ENCODE measurements at places on chromosomes 3 and 15.
A peak's percentile ranks its signal among the peaks of the same experiment; 100 is the strongest.

- DNase-seq = no peak
Measured at GRCh38 chr3:171950373-171950772, 89.0 kb upstream of the FNDC3B start.

- DNase-seq = peak; percentile 58
Measured at GRCh38 chr3:196868297-196868661, 559 bp downstream of the SENP5 start.

DNA sequence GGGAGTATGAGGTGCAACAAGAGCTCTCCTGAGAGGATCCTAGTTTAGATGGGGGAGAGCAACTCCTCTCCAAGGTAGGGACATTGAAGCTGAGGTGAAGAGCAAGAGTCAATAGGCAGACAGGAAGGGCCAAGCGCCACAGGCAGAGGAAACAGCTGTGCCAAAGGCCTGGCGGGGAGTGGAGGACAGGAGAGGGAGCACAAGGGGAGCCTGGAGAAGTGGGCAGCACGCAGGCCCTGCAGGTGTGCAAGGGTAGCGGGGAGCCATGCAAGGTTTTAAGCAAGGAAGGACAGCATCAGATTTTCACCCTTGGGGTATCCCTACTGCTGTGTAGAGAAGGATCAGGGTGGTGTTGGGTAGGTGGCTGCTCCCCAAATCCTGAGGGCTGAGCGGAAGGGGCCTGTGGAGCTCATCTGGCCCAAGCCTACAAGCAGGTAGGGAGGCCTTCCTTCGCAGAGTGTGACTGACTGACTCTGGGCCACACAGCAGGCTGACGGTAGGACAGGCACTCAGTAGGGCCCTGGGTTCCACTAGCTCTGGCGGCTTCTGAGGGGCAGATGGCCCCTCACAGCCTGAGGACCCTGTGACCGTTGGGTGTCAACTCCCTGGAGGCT, 13.3 kb downstream of the CHST13 start:
- DNase-seq = no peak

DNA sequence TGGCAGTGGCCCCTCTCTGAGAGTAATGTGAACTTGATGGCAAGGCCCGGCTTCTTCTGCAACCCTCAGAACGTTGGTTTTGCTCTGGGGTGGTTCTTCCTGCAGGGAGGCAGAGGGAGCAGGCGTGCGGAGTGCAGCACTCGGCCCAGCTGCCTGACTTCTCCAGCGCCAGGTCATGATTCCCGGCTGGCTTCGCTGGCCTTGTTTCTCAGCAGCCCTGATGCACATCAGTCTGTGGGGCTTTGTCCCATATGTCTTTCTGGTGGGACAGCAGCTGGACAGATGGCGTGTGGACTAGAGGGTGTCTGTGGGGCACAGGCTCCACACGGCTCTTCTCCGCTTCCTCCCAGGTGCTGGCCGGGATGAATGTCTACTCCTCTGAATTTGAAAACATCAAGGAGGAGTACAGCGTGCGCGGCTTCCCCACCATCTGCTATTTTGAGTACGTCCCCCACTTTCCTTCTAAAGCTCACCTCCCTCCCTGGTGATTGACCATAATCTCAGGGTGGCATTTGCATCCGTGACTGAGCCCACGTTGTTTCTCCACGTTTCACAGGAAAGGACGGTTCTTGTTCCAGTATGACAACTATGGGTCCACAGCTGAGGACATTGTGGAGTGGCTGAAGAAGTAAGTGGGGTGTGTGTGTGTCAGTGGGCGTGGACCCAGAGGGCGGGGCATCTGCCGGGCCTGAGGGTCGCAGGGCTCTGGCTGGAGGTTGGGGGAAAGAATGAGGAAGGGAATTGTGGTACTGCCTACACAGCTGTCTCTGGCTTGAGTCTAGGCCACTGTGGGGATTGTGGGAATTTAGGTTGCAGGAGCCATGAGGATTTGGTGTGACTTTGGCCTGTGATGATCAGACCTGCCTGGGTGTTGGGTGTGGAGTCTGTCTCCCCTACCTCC, 57.1 kb downstream of the PDIA5 start:
- no peak for DNase-seq

DNA sequence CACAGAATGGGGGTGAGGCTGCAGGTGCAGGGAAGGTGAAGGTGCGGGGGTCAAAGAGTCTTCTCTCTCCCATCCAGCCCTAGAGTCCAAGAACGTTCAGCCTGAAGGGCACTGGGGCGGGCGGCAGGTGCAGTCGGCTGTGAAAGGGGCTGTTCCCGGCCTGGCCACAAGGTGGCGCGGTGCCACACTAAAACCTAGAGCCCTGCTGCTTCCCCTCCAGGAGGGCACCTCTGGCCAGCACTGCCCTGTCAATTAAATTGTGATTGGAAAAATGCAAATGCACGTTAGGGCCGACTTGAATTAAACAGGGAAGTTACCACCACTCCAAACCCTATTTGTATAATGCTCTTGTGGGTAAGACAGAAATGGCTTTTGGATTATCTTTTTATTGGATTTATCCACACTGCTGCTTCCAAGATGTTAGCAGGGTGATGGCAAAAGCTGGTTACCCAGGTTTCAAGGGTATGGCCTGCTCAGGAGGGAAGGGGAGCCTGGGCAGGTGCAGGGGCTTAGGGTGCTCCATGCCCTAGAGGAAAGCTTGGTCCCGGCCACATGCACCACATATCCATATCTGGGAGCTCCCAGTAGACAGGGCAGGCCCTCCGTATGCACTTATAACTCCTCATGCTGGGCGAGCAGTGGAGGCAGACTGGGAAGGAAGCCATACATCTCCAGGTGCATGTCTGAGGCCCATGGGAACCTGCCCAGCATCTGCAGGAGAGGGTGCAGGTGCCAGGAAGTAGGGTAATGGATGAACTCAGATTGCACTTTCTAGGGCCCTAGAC, 119.8 kb downstream of the ADCY5 start:
- DNase-seq = peak; percentile 79

GRCh38 chr3:191094057-191094845, 104.8 kb upstream of the OSTN start:
- no peak for DNase-seq

DNA sequence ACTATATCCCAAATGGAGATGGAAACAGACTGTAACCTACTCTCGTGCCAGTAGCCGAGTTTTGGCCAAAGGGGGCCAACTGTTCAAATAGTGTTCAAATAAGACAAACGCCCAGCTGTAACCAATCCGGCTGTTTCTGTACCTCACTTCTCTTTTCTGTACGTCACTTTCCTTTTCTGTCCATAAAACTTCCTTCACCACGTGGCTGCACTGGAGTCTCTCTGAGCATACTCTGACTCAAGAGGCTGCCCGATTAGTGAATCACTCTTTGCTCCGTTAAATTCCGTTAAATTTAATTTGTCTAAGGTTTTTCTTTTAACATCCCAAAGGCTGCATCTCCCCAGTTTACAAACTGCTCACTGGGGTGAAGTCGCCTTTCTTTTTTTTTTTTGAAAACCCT, 219.2 kb upstream of the P2RY1 start:
- DNase-seq = no peak

- no peak for DNase-seq
Measured at GRCh38 chr3:38297947-38298711, 16.0 kb downstream of the SLC22A14 start.

DNA sequence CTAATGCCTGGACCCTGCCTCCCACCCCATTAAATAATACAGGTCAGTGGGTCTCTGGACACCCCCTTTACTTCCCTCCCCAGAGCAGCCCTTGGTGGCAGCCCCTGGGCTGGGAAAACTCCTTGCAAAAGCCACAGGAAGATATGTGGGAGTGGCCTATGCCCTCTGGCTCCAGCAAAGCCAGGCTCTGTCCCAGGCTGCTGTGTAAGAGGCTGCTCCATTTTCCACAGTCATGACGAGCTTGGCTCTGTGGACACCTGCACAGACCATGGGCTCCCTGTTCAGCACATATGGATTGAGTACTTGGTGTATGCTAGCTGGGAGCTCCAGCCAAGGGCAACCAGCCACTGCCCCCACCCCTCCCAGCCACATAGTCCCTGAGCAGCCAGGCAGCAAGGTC, 13.0 kb downstream of the CACNA2D2 start:
- no peak for DNase-seq

GRCh38 chr3:185341616-185342458, 21.1 kb upstream of the MAP3K13 start:
- DNase-seq = peak; percentile 27

DNA sequence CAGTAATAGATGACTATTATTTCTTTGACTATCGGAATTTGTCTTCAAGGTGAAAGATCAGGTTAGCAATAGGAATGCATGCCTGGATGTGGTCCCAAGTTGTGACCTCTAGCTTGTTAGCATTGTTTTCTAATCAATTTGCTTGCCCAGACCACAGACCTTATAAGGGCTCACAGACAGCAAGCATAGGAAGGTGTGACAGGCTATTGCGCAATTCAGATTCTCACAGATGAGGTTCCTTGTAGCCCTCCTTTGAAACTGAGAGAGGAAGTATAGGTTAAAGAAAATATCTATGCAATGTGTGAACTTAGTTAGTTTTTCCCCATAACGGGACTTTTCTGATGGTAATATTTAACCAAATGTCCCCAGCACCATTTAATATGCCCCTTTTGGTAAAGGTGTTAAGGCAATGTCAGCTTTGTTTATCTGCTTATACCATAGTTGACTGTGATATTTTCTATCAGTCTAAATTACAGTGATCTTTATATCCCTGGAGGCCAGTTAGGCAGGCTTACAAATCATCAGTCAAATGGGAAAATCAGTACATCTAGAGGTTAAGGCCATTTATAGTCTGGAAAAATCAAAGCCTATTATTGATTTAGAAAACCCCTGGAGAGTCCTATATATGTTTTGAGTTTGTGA, 168.1 kb upstream of the MBNL1 start:
- peak; percentile 58 for DNase-seq

- DNase-seq = peak; percentile 71
Measured at GRCh38 chr15:73996939-73997338, 2.4 kb downstream of the PML start.

GRCh38 chr15:33008284-33008995, 186.1 kb downstream of the FMN1 start:
- DNase-seq = no peak
